DMS153 (cell line): ENCODE measurements at places on chromosomes 7 and 10.

- no peak for DNase-seq
Observed at GRCh38 chr10:29353305-29353704, 64.4 kb downstream of the LYZL1 start.

DNA sequence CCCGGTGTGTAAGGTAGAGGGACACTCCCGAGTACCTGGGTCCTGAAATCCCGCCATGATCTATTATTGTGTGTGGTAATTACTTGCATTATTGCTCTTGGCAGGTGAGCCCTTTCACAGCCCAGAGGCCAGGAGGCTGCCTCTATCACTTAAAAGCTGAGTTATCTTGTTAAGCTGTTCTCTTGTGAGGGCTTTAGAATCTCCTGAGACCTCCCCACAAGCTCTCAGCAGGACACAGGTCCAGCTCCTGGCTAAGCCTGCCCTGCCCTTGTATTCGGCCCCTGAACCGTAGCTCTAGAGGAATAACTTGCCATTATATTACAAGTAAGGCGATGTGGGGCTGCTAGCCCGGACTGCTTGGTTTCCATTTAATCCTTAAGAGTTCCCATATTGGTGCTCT, 13.9 kb downstream of the SND1 start:
- DNase-seq, result no peak

- DNase-seq, result no peak
Observed at GRCh38 chr7:148581624-148582023, 8.9 kb upstream of the C7orf33 start.

GRCh38 chr7:113141803-113142202, 23.4 kb upstream of the SMIM30 start:
- DNase-seq, result no peak

DNA sequence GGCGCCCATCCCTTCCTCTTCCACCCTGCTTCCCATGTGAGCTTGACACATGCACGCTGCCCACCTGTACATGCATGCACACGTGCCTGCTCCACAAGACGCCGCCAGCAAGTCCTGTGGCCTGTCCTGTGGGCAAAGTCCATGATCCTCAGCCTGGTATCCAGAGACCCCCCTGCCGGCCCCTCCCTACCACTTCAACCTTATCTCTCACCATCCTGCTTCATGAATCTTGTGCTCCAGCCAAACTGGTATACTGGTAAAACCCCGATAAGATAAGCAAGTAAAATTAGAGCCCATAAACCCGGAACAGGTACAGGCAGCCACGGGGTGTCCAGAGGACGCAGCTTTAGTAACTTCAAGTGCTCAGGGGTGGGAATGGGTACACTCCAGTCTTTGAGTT, 11.8 kb upstream of the TBXAS1 start:
- DNase-seq, result no peak

DNA sequence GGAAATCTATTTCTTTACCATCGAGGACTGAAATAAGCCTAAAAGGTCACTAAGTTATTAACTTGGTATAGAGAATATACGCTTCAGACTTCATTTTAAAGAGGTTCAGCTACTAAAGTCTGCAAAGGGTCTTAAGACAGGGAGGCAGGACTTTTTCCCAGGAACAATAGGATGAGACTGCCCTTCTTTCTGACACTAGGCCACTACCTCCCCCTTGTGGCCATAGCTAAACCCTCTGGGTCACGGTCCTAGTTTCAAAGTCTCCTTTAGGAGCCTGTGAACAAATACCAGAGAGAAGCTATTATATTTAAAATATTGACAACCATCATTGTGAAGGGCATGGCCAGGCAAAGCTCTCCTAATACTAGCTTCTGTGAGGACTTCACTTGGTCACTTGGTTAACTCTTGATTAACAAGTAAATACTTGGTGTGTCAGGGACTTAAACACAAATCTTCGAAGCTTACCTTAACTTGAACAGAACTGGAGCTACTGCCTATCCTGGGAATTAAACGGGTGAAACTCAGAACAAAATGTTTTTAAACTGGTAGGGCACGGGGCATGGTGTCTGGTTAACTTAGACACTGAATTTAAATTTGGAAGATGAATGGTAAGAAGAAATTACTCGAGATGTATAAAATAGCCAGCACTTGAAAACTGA, 75.6 kb downstream of the CCDC6 start:
- peak; percentile 21 for DNase-seq
